ENCODE measurements at places on chromosomes 6 and 20.

DNA sequence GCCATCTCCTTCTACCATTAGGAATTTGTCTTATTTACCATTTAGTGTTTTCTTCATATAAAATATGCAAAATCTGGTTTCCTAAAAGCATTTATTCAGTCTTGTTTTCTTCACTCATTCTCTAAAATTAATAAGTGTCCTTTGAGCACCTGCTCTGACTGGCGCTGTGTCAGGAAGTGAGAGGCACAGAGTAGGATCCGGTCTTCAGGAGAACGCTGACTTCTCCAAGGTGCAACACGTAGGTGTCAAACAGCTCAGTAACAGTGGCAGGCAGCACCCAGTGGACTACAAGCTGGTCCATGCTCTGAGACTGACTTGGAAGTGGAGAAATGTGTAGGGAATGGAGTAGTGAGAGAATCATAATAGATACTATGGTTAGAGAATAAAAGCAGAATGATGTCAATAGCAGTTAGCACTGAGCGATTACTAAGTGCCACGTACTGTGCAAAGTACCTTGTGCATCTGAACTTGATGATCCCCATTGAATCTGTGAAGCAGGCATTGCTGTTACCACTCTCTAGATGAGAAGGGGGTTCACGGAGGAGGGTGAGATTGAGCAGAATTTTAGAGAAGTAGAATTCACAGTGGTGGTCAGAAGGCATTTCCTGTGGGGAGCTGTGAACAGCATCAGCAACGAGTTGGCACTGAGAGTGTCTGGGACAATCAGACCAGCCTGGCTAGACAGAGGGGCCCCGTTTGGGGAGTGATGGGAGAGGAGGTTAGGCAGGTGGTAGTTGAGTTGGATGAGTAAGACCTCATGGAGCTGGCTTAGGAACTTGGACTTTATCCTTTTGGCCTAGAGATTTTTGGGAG lies 569.8 kb downstream of the QKI start:
- no peak for DNase-seq

DNA sequence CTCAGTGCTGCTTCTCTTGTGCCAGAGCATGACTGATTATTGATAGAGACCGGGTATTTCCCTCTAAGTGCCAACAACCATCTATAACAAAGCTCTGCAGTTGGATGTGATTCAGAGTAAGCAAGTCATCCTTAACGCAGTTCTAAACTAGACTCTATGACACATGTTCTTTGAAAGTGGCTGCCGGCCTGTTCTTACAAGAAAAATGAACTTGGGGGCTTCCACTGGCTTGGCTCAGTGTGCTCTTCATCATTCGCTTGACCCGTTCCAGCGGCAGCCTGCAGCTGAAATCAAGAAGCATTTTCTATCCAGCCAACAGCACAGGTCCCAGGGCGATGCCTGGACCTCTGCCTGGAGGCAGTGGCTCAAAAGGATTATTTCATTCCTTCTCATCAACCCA lies 29.8 kb downstream of the GFOD1 start:
- DNase-seq = peak; percentile 57

- no peak for DNase-seq
Measured at GRCh38 chr6:157531986-157532365, 151.0 kb downstream of the ZDHHC14 start.

DNA sequence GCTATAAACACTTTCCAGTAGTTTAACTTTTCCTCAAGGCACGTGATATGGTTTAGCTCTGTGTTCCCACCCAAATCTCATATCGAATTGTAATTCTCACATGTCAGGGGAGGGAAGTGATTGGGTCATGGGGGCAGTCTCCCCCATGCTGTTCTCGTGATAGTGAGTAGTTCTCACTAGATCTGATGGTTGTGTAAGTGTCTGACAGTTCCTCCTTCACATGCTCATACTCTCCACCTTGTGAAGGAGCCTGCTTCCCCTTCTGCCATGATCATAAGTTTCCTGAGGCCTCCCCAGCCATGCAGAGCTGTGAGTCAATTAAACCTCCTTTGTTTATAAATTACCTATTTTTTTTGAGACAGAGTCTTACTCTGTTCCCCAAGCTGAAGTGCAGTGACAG lies 127.9 kb downstream of the DTNBP1 start:
- no peak for DNase-seq

DNA sequence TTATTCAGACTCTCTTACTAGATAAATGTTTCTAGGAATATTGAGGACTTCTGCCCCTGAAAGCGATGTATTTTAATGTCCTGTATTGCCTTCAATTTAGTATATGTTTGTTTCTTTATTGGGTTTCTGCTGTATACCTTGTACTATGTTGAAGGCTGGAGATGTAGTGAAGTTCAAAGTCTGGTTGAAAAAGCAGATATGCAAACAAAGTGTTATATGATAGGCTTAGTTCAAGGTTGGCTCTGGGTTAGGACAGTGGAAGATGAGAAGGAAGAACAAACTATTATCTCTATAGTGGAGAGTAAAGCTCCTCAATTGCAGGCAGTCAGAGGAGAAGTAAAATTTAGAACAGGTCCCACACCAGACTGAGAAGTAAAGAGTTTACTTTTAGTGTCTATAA lies 36.3 kb upstream of the ADGRG6 start:
- DNase-seq = no peak

DNA sequence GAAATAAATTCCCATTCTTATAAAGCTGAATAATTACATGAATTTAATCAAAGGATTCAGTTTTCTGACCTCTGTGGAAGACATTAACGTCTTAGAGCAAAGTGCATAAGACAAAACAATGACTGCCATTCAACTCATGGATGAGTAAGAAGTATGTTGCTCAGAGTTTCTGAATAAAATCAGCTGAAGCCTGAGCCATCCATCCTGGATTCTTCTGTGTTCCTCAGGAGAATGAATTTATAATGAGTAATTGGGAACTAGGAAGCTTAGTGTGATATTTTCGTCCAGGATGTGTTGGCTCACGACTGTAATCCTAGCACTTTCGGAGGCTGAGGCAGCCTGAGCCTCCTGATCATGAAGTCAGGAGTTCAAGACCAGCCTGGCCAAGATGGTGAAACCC lies 62.8 kb downstream of the PERP start:
- DNase-seq = no peak

DNA sequence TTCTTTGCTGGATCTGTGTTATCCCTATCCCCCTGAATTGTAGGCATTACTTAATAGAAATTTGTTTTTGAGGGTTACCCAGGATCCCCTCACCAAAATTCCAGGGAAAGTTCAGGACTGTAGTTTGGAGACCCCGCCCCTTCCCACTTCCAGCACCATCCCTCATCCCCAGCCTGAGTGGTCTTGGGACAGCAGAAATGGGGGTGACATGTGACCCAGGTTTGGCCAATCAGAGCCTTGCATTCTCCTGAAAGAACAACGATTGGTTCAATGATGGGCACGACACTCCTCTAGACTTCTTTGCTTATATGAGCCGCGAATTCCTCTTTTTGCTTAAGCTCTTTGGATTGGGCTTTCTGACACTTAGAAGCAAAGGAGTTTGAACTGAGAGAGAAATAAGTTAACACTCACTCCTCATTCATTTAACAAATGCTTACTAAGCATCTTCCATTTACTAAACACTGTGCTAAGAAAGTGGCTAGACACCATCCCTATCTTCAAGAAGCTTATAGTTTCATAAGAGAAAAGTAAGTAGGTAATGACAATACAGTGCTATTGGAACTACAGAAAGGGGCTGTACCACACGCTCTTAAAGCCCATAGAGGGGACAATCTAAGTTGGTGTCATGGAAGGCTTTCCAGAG lies 24.9 kb upstream of the PAQR8 start:
- DNase-seq = no peak

GRCh38 chr6:74956559-74957428 lies 249.1 kb downstream of the COL12A1 start:
- DNase-seq = no peak

GRCh38 chr6:170192905-170193304 lies 98.0 kb downstream of the DLL1 start:
- DNase-seq = no peak

- no peak for DNase-seq
Measured at GRCh38 chr20:16158976-16159286, 414.3 kb downstream of the KIF16B start.

DNA sequence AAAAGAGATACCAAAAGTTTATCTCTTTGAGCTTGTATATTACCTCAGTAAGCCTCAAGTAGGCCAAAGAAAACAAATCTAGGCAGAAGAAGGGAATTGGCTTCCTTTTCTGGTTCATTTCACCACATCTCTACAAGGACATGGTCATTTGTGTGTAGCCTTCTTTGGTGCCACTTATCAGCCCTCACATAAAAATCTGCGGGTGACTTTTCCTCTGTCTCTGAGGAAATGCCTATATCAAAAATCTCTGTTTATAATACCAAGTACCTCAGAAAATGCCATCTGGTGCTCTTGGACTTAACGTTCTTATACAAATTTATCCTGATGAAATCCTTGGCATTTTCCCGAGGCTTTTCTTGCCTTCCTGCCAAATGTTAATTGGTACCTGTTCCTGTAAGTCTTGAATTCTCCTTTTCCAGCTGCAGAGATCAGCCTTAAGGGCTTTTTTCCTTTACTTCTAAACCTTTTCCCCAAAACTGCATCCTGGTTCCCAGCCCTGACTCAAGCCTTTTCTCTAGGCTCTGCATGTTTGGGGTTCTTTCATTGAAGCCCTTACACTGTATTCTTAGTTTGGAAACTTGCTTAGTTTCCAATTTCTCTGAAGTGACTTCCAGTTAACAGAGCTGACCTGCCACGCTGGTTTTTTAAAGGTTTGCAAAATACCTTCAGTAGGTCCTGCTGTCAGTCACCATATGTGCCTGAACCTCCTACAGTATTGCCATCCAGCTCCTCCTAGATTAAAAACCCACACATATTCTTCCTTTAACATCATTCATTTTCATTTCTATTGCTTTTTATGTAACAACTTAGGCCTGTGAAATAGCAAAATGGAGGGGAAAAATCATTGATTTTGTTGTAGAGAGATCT lies 191.2 kb upstream of the PREP start:
- peak; percentile 45 for DNase-seq

Data from NCI-H446 treated with DMSO at 0.1 percent for 48 hours (cell line).